ENCODE measurements at places on chromosomes 7 and 10. TPM values are rescaled to one million over a fixed set of nuclear protein-coding genes. Genes with fewer than 3 reads are reported as not detected.

GRCh38 chr10:53839440-53840039 lies 961.5 kb downstream of the PCDH15 start:
- DNase-seq: peak; percentile 52

DNA sequence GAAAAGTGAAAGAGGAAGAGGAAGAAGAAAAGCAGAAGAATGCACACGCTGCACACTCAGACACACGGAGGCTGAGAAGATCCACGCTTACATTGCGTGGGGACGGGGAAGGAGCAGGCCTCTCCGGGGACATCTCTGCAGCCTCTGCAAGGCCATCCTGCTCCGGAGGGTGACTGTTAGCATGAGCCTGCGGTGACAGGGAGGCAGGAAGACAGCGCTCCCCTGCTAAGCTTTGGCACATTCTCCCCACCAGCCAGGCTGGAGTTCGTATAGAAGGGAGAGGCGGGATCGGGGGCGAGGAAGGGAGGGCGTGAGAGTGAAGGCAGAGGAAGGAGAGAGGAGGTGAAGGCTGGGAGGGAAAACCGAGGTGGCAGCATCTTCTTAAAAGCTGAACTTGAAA lies 366.0 kb upstream of the SHH start:
- no peak for DNase-seq

GRCh38 chr7:127904670-127904985 lies 126.6 kb downstream of the LRRC4 start:
- DNase-seq: no peak

DNA sequence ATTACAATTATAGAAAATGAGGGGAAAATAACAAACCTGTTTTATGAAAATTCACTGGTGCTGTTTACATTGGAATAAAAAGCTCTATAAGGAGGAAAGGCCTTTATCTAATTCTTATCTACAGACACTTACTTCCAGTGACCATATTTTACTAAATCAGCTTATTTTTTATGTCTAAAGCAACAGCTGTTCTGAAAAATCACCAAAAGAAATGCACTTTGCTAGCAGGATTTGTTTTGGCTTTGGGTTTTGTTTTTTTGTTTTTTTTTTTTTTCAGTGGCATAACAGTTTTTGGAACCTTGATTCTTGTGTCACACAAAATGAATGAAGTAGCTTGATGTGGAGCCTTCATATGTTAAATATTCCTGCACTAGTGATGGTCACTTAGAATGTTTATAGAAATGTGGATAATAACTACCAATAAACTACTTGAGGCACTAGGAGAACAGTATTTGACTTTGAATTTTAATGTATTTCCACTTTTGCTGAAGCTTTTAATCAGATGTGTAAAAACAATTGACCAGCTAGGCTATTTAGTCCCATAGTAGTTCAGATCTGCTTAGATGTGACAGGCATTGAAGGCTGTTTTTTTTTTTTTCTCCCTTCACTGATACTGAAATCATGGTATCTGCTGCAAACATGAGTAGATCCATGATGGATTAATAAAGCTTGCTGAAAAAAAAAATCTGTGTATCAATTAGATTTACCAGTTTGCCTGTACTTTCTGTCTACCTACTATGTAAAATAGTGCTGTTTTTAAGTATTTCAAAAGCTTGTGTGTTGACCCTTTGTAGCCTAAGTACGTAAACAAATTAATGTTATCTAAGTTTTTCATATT lies 2.8 kb downstream of the ARL4A start:
- no peak for DNase-seq

The SHH gene
- 1.5 TPM for polyA plus RNA-seq

DNA sequence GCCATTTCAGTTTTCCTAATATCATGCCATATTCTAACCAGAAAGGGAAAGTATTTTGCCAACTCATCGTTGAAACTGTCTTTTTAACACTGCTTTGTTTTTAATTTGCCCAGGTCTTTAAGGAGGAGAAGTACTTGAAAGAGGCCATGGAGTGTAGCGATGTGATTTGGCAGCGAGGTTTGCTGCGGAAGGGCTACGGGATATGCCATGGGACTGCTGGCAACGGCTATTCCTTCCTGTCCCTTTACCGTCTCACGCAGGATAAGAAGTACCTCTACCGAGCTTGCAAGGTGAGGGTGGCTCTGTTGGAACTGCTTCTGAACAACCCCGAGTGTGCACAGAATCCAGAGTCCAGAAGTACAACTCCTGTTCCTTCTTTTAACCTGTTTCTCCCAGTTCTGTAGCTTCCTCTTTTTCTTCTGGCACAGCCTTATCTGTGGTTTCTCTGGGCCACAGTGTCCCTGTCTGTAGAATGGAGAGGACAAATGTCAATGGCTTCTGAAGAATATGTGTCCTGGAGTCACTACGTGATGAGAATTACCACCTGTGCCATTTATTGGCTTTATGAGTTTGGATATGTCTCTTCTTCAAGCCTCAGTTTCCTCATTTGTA lies 60.1 kb downstream of the LANCL2 start:
- DNase-seq: no peak

The ATRNL1 gene
- polyA plus RNA-seq: 26.5 TPM

DNA sequence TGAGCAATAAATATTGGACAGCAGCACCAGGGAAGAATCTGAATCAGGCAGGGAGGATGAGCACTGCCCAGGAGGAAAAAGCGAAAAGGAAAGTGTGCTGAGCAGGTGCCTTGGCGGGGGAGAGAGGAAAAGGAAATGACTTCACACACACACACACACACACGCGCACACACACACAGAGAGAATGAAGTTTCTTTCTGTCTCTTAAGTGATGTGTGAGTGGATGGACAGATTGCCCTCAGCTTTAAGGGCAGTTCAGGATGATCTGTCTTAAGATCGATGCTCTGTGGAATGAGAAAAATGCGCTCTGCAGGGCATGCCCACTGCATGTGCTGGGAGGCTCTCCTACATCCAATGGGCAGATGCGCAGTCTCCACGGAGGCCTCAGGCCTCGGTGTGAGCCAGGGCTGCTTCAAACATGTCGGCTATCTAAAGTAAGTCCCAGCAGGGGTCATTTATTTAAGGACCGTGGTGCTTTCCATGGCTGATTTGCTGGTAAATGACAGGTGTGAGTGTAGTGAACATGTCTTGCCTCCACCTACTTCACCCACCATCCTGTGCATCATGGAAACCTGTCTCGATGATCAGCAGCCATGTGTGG lies 2.5 kb upstream of the ACBD5 start:
- peak; percentile 80 for DNase-seq

DNA sequence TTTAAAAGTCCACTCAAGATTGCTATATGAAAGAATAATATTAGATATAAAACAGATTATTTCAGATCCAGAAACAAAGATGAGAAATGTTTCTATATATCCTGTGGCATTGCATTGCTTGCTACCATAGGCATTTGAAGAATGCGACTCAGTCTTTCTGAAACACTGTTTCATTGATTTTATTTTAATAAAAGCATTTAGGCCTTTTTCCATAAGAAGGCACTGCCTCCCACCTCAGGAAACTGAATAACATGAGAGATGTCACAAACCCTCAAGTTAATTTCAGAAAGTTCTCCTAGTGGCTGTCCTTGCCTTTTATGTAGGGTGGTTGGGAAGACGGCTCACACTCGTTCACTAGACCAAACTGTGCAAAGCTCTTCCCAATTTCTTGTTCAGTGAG lies 23.3 kb downstream of the PRPS1L1 start:
- DNase-seq: no peak

The JCAD gene
- polyA plus RNA-seq: 25.5 TPM

GRCh38 chr10:4355350-4355749 lies 470.7 kb upstream of the AKR1E2 start:
- no peak for DNase-seq

The HOXA2 gene
- 11.8 TPM for polyA plus RNA-seq

DNA sequence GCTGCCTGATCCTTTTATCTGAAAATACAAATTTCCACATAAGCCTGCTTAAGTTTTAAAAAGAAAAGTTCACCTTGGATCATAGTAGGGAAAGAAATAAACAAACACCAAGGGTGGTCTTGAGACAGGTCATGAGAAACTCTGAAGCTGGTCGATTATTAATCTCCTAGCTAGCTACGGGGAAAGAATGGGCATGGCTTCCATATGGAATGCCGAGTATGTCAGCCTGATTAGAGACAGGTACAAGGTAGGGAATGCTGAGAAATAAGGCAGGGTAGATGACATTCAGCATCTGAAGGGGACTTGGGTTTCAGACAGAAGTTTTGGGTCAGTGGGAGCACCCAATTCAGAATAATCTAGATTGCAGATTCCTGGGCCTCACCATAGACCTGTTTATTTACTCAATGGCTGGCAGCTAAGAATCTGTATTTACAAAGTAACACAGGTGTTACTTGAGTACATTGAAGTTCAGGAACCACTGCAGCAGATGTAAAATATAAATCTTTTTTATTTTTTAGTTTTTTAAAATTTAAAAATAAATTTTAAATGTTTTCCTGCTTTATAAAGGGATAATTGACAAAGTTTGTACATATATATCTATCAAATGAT lies 49.0 kb downstream of the SCIN start:
- DNase-seq: no peak

GRCh38 chr7:5620459-5620881 lies 161.0 kb downstream of the RNF216 start:
- no peak for DNase-seq

The HKDC1 gene
- polyA plus RNA-seq: 21.0 TPM

DNA sequence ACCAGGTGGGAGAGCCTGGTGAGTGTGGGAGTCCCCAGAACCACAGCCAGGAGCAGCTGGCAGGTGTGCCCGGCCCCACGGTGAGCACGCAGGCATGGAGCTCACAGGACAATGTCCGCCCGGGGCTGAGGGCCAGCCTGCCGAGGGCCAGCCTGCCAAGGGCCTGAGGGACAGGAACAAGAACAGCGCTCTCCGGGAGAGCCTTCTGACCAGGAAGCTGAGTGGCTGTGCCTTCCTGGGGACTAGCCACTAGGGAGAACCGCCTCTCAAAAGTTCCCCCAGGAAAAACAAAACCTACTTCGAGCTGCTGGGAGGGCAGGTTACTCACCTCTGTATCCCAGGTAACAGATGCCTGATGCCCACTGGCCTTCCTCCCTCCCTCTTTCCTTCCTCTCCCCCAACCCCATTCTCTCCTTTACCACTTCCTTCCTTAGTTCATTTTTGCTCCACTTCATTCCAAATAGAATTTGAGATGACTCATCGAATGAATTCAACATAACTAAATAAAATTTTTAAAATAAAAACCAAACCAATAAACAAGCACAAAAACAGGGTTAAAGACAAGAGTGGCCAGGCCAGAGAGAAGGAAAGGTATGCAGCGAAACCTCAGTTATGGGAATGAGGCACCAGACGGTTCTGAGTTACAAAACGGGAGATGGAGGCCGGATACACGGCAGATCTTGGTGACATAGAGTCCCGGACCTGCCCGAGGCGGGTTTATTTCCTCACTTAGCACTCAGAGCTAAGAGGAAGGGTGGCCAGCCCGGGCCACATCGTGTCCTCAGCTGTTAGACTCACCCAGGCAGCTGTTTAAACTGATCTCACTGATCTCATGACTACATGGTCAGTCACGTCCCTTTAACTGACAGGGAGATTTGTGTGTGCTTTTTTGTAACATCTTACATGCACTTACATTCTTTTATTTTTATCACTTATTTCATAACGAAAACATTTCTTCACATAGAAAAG lies 128.5 kb downstream of the TNS3 start:
- no peak for DNase-seq

- DNase-seq: peak; percentile 8
These were observed 138.2 kb downstream of the USP6NL start for GRCh38 chr10:11473128-11473760.

The CLRN3 gene
- 22.2 TPM for polyA plus RNA-seq

DNA sequence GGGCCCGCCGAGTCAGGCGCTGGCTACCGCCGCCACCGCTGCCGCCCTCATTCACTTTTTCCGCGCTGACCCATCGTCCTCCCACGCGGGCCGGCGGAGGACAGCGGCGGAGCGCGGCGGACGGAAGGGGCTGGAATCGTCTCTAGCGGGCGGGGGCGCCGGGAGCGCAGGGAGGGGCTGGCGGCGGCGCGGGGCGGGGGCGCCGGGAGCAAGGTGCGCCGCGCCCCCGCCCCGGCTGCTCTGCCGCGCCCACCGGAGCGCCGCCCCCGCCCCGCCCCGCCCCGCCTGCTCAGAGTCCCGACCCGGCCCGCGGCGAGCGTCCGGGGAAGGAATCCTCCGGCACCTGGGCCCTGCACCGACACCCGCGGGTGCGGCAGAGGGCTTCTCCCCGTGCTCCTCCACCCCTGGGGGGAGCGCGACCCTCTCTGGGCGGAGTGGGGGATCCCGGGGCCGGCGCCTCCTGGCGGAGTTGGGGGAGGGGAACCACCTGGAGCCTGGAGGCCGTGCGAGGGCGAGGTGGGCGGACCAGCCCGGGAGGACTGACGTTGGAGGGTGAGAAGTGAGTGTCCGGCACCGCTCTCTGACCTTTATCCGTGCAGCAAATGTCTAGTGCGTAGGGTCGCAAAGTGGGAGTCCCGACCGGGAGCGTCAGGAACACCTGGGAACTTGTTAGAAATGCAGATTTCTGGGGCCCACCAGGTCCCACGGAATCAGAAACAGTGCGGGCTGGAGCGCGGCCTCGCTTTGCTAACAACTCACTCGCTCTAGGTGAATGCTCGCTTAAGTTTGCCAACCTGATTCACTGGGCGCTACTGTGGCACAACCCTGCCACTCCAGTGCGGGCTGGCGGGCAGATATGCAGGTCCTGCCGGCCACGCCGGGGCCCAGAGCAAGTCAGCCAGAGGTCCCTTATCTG lies at the start of gene COBL:
Gene COBL (minus strand): TSS at position 144 of the 916 bp plus-strand sequence. CDS start 176 bp downstream, outside the sequence.
- DNase-seq: peak; percentile 24

GRCh38 chr7:151304856-151305255 lies 36.8 kb upstream of the NUB1 start:
- peak; percentile 42 for DNase-seq

GRCh38 chr10:74099420-74099819 lies 51.2 kb downstream of the AP3M1 start:
- no peak for DNase-seq

DNA sequence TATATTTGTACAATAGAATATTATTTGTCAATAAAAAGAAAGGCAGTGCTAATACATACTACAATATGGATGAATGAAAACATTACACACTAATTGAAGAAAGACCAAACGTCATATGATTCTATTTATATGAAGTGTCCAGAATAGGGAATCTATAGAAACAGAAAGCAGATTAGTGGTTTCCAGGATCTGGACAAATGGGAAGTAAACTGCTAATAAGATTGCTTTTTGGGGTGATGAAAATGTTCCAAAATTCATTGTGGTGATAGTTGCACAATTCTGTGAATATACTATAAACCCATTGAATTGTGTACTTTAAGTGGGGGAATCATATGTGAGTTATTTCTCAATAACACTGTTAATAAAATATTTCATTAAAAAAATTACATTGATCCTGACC lies 78.2 kb upstream of the IFRD1 start:
- DNase-seq: no peak

The NPC1L1 gene
- 4.3 TPM for polyA plus RNA-seq

GRCh38 chr7:42991913-42992591 lies 59.9 kb downstream of the MRPL32 start:
- DNase-seq: no peak

GRCh38 chr7:34973400-34973760 lies 63.9 kb downstream of the DPY19L1 start:
- no peak for DNase-seq

All from renal pelvis (tissue), 12 donors.